CD4-positive, alpha-beta T cell treated with Interleukin-17A for 4 hours (primary cell): ENCODE measurements at places on chromosomes 3 and 15.

- DNase-seq, result no peak
These were observed 11.6 kb upstream of the MUC4 start for GRCh38 chr3:195823280-195823679.

DNA sequence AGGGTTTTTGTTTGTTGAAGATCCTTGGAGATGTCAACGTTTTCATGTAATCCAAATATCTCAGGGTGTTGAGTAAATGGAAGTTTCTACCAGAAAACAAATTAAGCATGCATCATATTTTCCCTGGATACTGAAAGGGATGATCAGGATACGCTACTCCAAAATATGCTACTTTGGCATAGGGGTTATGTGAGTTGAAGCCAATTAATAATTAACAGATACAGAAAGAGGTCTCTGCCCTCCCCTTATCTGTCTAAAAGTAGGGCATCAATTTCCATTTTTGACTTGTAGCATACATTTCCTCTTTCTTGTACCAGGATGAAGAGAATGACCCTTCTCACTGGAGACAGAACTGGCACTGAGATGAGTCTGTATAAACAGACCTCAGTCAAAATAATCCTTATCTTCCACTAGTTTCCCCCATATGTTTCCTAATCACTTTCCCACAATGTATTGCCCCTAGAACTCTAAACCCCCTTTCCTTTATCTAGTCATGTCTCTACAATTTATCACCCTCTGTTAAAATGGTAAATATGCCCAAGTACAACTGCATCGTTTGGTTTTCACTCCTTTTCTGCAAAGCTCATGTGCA lies 17.4 kb upstream of the ASB14 start:
- no peak for DNase-seq

DNA sequence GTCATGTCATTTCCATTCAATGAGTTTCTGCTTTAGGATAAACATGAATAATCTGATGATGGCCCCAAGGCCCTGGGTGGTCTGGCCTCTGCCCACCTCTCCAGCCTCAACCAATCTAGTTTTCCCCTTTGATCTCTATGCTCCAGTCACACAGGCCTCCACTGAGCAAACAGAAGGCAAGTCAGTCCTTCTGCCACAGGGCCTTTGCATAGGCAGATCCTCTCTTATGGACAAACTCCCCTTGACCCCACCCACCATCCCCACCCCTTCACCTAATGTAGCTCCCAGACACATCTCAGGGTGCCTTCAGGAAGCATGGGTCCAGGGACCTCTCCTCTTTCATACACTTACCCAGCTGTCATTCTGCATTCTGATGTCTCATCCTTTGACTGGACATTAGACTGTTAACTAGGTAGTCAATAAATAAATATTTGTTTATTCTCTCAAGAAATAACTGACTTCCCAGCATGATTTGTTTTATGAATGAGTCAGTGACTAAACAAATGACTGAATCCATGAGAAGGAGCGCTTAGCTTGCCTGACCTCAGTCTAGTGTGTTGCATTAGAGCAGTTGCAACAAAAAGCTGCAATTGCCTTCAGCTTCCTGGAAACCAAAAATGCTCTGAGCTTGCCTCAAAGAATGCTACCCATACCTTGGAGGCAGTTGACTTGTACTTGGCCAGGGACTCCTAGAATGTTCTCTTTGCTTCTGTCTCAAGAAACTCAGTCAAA lies 386.6 kb upstream of the WNT5A start:
- no peak for DNase-seq

DNA sequence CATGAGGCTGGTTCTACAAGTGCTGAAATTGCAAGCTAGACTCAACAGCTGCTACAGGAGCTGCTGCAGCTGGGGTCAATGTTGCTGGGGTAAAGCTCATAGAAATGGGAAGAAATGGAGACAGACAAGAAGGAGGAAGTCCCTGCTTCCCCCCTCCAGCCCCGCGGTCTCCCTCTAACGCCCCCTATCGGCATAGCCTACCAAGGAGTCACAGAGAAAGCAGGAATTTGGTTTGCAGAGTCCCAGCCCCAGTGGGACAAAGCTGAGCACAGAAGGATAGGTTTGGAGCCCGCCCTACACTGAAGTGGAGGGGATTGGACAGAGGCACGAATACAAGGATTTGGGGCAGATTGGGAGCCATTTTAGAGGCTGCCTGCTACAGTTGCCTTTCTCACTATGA lies 176.9 kb upstream of the ANKRD28 start:
- DNase-seq, result no peak

DNA sequence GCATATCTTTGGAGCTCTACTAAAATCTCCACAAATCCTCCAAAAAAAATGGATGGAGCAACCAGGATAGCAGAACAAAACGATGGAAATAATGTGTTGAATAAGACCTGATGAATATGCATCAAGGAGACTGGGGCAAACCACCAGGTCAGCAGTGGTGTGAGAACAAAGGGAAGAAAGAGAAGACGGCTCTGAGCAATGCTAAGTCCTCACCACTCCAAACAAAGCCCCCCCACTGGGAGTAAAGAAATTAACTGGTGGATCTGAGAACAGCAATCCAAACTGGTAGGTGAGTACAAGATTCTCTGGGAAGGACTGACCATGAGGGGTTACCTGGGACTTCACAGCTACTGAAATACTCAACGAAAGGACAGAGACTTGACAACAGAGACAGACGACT lies 977.3 kb downstream of the TBL1XR1 start:
- no peak for DNase-seq

DNA sequence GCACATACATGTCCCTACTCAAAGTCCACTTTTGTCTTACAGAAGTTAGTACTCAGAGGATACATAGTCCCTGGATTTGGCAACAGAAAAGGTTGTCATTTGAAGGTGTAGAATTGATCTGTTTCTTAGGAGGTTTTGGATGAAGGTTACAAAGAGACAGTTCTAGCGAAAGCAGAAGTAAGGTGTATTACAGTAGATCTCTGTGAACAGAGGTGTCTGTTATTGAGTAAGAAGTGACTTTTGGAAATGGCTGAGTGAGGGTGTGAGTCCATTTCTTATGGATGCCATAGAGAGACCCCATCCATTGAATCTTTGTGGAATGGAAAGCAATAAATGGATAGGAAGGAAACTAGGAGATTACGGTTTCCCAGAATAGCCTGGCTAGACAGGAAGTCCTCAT lies 5.6 kb downstream of the ZNF662 start:
- no peak for DNase-seq

DNA sequence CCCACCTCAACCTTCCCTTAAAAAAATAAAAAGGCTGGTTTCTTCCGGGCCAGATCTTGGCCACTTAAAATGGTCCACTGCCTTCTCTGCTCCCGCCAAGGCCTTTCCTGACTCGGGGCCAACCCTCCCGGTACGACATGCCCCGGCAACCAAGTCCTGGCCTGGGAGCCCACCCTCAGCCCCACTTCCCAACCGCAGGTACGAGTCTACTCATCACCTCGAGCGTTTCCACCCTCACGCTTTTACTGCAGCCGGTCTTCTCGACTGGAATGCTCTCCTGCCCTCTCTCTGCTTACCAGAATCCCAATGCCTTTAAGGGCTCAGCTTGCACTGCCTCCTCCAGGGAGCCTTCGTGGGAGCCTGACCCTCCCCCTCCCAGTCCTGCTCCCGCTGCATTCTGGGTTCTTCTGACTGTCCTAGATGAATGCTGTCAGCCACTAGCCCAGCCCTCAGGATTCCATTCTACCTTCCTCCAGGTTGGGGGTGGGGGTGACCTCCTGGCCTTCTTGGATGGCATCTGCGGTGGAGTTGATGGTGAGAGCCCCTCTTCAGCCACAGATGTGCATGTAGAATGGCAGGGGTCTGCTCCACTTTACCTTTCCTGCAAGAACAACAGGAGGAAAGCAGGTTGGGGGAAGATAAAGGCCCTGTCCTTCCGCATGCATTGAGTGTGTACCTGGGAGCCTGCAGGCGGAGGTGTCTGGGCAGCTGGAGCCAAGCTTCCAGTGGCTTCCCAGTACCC lies 1.1 kb upstream of the CSRNP1 start:
- DNase-seq, result no peak

GRCh38 chr3:194736896-194737600 lies 51.4 kb downstream of the FAM43A start:
- DNase-seq, result no peak

GRCh38 chr3:105759442-105760078 lies 109.3 kb downstream of the CBLB start:
- no peak for DNase-seq

GRCh38 chr3:75610773-75611172 lies 53.4 kb upstream of the FRG2C start:
- no peak for DNase-seq

DNA sequence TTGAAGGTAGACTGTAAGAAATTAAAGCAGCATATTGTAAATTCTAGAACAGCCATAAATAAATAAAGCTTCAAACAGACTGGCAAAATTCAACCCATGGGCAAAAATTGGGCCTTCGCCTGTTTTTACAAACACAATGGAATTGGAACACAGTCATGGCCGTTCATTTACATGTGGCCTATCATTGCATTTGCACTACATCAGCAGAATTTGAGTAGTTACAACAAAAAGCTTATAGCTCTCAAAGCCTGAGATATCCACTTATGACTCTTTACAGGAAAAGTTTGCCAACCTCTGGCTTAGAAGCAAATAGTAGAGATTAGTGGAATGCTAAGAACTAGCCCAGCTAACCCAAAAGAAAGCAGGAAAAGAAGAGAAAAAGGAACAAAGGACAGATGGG lies 139.6 kb upstream of the SKOR1 start:
- DNase-seq, result no peak

DNA sequence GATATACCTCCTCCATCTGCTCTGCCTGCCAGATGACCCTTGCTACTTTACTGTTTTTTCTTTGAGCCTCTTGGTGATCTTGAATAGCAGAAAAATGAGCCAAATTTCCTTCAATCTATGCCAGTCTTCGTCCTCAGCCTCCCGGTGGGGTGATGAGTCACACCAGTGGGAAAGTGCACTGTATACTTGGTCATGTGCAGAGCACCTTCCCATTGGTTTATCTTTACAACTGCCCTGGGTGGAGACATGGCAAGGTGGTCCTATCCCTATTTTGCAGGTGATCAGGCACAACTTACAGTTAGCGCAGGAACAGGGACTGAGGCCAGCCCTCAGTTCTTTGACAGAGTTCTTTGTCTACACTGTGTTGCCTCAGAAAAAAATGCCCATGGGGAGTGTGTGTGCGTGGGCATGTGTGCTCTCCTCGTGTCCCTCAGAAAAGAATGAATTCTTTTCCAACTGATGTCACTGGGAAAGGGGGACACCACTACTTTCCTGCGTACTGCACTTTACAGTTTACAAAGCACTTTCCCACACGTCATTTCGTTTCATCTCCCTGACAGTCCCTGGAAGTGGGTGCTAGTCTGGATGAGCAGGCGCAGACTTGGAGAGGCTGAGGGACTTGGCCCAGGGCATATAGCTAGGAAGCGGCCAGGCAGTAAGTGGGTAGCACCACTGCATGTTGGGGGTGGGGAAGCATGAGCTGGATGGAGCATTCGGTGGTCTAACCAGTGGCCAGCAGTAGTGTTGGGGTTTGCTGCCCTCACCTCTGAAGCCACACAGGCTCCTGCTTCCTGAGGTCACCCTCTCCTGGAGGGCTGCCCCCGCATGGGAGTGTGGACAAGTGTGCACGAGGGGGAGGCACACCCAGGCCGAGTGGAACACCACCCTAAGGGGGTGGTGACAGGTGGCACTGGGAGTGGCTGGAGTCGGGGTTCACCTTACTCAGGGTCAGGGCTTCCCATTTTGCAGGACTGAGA lies 24.1 kb downstream of the SMAD3 start:
- DNase-seq, result no peak

DNA sequence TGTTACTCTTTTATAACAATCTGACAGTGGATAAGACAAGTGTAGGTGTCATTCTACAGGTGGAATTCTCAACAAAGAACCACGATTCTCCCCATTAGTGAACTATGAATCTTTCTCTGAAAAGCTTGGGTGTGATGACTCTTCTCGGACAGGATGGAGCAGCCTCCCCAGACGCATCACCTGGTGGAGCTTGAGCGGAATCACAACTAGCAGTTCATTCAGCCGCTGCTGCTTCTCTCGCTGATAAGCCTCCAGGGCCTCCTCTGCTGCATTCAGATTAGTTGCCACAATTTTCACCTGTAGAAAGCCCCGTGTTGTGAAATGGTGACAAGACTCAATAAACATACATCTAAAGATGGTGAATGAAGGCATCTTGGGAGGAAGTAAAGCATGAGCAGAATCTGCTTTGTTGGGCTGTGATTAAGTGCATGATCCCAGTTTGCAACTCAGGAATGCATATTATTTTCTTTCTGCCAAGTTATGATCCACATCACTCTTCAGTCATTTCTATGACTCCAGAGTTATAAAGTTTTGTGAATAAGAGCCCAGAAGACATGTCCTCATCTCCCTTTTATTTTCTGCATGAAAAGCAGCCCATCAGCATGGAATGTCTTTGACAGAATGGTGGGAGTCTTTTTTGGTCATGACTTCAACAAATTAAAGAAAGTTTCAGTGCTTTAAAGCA lies 93.6 kb downstream of the BOC start:
- no peak for DNase-seq

- no peak for DNase-seq
These were observed 85.4 kb upstream of the LIPC start for GRCh38 chr15:58346361-58346760.

DNA sequence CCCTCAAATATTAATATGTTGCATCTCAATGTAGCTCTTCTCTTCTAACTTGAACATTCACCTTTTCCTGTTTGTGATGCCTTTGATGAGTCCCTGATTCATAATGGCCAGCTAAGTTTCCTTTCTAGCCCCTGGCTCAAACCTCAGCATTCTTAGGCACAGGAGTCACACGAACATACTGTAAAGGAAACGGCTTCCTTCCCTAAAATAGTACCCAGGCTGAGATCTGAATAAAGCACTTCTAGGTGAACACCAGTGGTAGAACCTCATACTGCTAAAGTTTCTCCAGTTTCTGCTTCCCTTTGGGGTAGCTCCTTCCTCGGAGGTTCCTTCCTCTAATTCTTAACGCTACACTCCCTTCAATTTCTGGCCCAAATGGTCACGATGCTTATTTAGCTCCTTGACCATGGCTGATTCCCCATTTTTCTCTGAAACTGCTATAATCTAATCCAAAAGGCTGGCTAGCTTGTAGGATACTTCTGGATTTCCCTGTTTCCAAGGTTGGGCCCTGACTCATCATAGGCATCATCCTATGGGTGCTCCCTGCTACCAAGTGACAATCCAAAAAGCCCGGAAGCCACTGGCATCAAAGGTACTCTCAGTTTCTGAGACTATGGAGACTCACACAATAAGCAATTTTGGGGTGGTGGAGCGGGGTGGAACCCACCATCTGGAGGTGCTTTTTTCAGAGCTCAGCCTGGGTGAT lies 2.4 kb downstream of the ANAPC13 start:
- DNase-seq, result no peak

- DNase-seq, result no peak
These were observed 60.2 kb downstream of the SLTM start for GRCh38 chr15:58873267-58873666.

- DNase-seq, result no peak
These were observed 21.3 kb downstream of the PRTG start for GRCh38 chr15:55721554-55722185.
